ENCODE measurements at places on chromosomes 6 and 20.
A peak's percentile ranks its signal among the peaks of the same experiment; 100 is the strongest.

- peak; percentile 83 for DNase-seq
These were observed 23.7 kb downstream of the ZNF311 start for GRCh38 chr6:28981431-28981832.

- no peak for DNase-seq
These were observed 60.9 kb downstream of the IRF4 start for GRCh38 chr6:452301-453067.

GRCh38 chr6:3443221-3443515 is 13.7 kb downstream of the SLC22A23 start:
- DNase-seq: no peak

- no peak for DNase-seq
These were observed 99.9 kb downstream of the NRN1 start for GRCh38 chr6:5906842-5907241.

DNA sequence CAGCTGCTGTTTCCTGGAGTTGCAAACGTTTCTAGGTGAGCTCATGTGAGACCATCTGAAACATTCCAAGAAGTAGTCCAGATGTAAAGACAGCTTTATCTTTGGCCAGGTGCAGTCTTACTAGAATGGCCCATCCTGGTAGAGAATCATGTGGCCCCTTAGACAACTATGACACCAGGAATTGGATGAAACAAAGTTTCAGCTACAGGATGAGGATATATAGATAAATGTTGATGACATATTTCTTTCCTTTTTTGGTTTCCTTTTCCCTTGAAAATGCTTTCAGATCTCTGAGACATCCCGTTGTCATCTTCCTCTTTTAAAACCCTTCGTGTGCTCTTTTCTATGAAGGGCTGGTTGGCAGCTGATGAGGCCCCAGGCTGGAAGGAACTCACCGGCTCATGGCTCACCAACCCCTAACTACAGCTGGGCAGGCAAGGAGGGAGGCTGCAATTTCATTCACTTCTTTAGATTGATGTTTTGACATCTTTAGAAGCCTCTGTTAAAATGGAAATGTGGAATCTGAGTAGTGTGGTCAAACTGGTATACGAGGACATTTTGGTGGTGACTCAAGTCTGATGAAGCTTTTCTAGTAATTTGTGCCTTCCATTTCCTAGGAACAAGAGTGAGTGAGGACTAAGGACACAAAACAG is 167.9 kb upstream of the TNFAIP3 start:
- peak; percentile 90 for DNase-seq

- DNase-seq: no peak
These were observed 11.0 kb downstream of the CD24 start for GRCh38 chr6:106963544-106963943.

DNA sequence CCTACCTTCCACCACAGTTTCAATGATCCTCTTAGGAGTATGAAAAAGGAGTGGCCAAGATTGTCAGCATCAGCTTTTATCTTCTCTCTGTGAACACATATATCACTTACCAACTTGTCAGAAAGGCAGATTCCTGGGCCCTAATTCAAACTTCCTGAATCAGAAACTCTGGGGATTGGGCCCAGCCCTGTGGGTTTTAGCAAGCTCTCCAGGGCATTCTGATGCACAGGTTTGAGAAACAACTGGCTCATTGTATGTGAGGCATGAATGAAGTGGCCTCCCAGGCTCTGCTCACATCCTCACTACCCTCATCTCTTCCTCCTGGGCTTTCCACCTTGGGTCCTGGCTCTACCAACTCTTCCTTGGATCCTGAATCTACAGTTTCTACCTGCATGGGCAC is 13.2 kb upstream of the THBD start:
- no peak for DNase-seq
